ENCODE measurements at places on chromosomes 3 and 15.
A peak's percentile ranks its signal among the peaks of the same experiment; 100 is the strongest.

DNA sequence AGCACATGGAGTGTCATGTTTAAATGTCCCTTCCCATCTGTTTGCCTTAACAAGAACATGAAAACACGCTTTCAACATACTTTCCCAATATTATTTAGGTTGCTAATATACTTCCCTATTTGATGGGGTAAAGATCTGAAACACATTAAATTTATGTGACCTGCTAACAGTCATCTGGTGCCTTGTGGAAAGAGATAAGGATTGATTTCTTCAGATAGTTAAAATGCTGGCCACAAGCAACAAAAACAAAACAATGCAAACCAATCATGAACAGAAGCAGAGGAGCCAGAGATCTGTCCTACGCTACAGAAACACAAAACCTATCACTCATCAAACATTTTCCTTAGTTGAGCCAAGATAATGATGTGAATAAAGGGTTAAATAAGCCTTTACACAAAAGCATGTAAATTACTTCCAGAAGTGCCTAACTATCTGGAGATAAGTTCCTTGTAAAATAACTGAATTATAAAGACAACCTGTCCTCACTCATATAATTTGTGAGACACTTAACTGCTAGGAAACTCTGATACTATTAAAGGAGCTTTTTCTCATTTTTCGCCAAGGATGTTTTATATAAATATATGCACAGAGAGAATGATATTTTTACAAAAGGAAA lies 109.9 kb downstream of the NSUN3 start:
- DNase-seq, result no peak

GRCh38 chr3:43378066-43378935 lies 92.0 kb downstream of the SNRK start:
- no peak for DNase-seq

DNA sequence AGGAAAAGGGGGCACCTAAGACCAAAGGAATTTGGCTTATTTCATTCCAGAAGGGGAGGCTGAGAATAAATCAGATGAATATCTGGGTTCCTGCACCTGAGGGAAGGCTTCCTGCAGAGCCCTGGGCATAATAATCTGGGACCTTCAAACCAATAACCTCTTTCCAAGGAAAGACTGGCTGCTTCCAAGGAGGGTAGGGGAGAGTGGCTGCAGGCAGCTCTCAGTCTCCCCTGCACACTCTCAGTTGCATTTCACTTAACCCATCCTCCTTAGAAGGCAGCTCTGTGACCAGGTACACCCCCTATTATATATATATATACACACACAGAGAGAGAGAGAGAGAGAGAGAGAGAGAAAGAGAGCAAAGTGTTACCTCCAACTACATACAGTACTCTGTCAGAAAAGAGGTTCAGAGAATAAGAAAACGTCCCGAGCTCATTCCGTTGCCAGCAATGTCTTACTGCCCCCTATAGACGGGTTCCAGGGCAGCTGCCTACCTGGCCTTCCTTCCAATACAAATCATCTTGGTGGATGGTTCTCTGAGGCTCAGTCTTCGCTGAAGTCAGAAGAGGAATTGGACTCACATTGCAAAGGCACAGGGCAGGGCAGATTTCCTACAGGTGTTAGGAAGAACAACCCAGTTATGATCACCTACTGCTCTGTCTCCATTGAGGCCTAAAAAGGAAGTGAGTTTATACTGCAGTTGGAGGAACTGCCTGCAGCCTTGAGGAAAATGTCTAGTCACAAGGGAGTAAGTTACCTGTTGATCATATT lies 26.1 kb downstream of the CAPN3 start:
- DNase-seq, result peak; percentile 56

GRCh38 chr3:127087441-127087840 lies 104.5 kb downstream of the PLXNA1 start:
- no peak for DNase-seq

DNA sequence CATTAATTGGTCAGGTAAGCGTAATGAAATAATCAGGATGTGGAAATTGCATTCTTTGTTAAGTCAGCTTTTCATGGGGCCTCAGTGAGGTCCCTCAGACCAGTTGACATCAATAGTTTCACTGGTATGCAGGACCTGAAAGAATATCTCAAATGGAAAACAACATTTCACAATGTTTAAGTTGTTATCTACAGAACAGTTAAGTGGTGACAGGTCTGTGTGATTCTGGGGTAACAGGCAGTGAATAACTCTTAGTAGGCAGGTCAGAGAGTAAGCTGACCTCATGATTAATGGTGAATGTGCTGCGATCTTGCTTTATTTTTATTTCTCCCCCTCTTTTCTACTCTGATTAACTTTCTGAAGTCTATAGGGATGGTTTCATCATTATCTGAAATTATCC lies 28.9 kb upstream of the ACP3 start:
- DNase-seq, result no peak

DNA sequence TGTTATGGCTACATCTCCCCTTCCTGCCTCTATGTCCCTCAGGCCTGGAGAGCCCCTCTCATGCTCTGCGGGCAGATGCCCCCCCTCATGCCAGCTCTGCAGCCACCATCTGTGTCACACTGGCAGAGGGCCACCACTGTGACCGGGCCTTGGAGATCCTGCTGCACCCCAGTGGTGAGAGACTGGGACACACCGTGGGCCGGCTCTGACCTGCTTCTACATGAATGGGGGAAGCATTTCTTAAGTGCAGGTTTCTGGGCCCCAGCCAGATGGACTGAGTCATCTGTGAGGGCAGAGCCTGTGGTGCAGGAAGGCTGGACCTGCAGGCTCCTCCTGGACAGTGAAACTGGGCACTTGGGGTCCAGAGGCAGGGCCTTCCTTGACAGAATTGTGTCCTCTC lies 4.8 kb downstream of the VWA5B2 start:
- no peak for DNase-seq

DNA sequence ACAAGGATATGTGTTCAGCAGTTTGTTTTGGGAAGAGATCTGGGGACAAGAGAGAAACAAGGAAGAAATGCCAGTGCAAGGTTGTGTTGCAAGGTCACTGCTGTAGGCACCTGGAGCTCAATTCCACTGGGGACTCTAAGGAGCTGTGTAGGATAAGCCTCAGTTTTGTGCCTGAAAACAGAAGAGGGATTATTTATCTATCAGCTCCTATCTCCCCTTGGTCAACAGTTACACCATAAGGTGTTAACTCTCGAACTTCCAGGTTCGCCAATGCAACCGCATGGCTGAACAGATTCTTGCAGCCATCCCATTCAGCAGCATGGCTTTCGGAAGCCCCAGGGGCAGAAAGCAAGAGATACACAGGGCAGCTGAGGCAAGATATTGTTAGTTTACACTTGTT lies 41.6 kb upstream of the CNOT10 start:
- no peak for DNase-seq

GRCh38 chr15:56866803-56867202 lies 51.6 kb upstream of the TCF12 start:
- no peak for DNase-seq

GRCh38 chr3:160368804-160369203 lies 30.2 kb downstream of the IFT80 start:
- DNase-seq, result no peak

DNA sequence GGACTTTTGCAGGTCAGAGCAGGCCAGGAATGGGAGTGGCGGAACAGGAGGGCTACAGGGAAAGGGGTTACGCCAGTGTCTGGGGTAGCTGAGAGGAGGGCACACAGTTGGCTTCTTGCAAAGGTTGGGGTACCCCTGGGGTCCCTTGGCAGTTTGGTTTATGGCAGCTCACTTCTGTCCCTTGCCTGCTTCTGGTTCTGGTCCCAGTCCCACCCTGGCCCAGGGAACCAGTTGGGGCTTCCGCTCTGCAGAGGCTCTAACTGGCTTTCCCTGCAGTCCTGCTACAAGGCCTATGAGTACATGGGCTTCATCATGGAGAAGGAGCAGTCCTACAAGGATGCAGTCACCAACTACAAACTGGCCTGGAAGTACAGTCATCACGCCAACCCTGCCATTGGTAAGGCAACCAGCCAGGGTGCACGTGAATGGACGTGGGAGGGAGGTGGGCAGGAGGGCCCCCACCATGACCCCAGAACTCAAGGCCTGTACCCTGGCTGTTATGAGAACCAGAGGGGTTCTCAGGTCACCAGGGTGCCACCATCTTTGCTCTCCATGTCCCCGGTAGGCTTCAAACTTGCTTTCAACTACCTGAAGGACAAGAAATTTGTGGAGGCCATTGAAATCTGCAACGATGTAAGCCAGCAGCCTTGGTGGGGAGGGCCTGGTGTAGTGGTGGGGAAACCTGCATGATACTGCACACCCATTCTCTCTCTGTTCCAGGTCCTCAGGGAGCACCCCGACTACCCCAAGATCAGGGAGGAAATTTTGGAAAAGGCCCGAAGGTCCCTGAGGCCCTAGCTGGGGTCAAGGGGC lies 15.2 kb downstream of the CSRNP1 start:
- no peak for DNase-seq

- no peak for DNase-seq
These were observed 314.2 kb downstream of the LPP start for GRCh38 chr3:188468196-188468595.

DNA sequence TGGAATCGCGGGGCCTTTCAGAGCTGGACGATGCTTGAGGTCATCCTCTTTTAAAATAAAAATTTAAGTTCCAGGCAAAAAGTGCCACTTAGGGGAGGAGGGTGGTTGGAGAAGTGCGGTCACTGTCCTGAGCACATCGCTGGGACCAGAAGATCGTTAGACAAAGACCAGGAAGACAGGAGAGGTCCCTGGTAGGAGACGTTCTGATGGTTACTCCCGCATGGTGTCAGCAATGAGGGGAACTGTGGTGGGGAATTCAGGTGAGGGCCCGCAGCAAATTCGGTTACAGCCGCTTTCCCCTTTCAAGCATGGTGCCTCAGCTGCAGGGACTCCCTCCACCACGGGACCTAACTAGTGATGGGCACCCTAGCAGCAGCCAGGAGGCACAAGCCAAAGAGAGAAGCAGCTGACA lies 1.0 kb upstream of the ISY1 start:
- no peak for DNase-seq

GRCh38 chr15:82810890-82811426 lies 1.5 kb downstream of the WHAMM start:
- DNase-seq, result no peak
